ENCODE measurements at places on chromosomes 4 and X.

DNA sequence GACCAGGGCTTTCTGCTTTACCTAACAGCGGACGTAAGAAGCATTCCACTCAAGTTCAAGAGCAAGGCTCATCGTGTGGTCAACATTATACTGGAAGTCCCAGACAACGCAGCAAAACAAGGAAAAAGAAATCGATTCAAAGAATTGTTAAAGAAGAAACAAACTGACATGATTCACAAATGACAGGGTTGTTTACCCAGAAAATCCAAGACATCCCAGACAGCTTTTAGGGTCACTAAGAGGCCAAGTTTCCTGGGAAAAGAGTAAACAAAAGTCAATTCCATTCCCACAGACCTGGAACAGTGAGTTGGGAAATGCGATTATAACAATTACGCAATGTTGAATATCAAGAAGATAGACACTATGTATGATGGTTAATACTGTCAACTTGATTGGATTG is 21.5 kb upstream of the HTRA3 start:
- DNase-seq, result no peak

DNA sequence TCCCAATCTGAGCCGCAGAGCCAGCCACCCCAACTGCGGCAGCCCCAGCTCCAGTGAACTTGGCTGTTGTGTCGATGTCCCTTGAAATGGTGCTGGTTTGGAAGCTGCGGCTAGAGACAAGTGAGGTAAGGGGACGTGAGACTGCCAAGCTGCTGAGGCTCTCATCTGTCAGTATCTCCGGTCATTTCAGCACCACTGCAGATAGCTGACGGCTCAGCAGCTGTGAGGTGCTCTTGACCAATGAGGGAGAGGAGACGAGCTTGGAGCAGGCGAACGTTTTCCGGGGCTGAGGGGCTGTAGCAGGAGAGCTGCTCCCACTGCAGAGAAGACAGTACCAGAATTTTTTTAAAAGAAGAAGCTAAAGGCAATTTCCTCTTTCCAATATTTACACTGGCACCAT is 175.5 kb upstream of the CASK start:
- no peak for DNase-seq

GRCh38 chrX:87578978-87579377 is 61.4 kb downstream of the KLHL4 start:
- DNase-seq, result no peak

DNA sequence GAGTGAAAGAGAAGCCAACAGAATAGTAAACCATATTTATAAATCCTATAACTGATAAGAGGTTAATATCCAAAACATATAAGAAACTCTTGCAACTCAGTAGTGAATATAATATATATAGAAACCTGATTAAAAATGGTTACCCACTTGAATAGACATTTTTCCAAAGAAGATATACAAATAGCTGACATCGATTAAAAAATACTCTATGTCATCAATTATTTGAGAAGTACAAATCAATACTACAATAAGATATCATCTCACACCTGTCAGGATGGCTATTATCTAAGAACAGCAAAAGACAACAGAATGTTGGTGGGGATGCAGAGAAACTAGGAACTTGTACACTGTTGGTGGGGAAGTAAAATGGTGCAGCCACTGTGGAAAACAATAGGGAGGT is 254.4 kb downstream of the PPARGC1A start:
- DNase-seq, result no peak

- no peak for DNase-seq
Observed at GRCh38 chr4:109721033-109721432, 8.8 kb downstream of the PLA2G12A start.

- no peak for DNase-seq
Observed at GRCh38 chr4:124019749-124020549, 623.4 kb downstream of the SPRY1 start.

DNA sequence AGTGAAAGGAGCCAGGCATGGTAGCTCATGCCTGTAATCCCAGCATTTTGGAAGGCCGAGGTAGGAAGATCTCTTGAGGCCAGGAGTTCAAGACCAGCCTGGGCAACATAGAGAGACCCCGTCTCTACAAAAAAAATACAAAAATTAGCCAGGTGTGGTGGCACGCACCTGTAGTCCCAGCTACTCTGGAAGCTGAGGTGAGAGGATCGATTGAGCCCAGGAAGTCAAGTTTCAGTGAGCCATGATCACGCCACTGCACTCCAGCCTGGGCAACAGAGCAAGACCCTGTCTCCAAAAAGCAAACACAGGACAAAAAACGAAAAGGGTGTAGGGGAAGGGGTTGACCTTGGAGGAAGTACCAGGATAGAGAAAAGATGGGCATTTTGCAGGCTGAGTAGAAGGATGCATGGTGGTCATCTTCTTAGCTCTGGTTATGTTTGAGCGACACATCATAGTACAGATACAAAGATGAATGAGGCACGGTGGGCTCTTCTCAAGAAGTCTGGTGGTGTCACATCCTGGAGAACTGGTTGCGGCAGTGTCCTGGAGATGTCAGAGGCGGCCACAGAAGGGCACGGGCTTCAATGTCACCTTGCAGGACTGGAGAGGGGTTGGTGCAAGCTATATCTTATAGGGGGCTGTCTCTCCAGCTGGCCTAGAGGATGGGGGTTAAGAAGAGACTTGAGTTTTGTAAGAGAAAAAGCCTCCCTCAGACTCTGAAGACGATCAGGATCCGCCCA is 32.0 kb downstream of the SLC25A5 start:
- DNase-seq, result no peak

- DNase-seq, result no peak
Observed at GRCh38 chr4:26729027-26729426, 131.6 kb upstream of the STIM2 start.

GRCh38 chr4:75939890-75940691 is 722 bp downstream of the NAAA start:
- DNase-seq, result peak; percentile 26

DNA sequence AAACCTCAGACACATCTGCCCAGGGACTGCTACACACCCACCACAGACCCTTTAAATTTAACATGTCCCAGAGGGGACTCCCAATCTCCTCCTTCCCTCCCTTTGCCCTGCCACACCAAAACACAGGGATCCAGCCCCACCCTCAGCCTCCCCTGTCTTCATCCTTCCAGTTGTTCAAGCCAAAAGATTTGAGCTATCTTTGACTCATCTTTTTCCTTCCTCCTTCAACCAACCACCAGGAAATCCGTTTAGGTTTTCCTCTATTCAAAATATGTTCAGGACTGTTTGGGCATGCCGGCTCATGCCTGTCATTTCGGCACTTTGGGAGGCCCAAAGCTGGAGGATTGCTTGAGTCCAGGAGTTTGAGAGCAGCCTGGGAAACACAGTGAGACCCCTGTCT is 6.9 kb upstream of the STK32B start:
- no peak for DNase-seq

DNA sequence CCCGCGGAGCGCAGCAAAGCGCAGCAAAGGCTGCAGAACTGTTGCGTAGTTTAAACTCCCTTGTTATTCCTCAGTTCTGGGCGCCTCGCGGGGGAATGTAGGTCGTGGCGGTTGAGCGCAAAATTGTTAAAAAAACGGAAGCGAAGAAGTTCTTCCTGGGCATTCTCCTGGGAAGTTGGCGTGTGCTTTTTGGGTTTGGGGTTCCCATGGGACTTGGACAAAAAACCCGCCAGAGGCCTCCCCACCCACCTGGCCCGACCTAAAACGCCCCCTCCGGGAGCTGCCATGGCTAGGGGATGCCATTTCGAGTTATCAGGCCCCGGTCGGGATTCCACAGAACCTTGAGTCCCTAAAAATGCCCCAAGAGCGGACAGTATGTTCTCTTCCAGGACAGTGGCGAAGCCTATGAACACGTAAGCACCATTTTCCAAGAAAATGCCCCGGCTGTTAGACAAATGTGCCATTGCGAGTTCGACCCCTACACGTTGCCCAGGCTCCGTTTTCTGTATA is 8.9 kb downstream of the ZIC3 start:
- DNase-seq, result no peak

DNA sequence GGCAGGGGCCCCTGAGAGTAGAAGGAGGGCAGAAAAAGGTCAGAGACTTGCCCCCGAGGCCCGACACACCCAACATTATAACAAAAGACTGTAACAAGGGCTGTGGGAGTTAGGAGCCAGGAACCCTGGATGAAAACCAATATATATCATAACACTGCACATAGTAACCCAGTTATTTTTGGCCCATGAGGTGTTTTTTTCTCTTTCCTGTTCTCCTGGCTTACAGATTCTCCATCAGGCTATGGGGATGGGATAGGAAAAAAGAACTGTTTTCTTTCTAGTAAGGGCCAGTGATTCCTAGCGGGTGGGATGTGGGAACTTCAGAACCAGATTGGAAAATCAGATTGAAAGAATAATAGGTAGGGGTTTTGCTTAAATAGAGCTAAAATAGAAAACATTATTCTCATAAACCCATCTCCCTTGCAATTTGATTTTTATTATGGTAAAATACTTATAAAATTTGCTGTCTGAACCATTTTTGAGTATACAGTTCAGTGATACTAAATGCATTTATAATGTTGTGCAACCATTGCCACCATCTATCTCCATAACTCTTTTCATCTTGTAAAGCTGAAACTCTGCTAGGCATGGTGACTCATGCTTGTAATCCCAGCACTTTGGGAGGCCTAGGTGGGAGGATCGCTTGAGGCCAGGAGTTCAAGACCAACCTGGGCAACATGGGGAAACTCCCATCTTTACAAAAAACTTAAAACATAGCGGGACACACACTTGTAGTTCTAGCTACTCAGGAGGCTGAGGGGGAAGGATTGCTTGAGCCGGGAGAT is 33.5 kb downstream of the SNX25 start:
- DNase-seq, result no peak

GRCh38 chr4:25029479-25030276 is 1.1 kb downstream of the LGI2 start:
- DNase-seq, result no peak

DNA sequence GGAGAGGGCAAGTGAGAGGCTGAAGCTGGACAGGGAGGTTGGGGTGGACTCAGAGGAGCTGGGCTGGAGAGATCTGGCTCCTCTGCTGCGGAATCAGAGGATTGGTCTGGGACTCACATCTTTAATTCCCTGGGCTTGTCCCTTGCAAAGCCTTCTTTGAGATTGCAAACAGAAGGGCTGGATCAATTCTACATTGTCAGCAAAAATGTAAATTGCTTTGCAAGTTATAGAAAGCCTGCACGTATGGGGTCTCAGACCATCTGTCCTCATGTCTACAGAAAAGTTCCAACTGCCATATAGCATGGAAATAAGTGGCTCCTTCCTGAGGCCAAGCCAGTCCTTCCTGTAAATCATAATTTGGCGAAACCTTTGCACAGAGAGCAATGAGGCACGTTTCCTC is 449.6 kb downstream of the UBE2NL start:
- no peak for DNase-seq

DNA sequence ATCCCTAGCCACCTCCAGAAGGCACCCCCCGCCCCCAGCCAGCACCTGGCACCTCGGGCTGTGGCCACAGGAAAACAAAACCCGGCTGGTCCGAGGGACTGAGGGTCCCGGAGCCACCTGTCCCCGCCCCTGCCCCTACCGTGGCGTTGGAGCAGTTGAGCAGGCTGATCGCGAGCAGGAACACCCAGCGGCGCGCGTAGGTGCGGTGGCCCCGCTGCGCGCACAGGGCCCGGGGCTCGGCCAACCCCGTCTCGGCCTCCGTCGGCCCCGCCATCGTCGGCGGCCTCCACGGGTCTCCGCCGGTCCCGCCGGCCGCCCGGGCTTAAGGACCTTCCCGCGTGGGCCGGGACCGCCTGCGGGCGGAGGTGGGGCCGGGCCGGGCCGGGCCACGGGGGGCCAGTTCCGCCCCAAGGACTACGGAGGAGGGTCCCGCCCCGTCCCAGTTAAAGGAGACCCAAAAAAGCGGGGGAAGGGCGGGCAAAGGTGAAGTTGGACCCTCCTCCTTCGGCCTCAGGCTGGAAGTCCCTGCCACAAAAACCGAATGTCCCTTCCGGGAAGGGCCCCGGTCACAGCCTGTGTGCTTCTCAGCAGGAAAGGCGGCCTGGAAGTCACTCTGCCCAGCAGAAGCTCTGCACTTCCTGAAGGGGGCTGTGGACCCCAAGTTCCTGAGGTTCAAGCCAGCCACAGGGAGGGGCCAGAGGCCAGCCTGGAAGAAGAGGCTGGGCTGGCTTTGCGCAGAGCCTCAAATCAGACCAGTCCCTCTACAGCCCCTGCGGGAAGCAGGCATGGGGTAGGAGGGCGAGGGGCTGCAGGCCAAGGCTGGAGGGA is at the start of gene SLC49A3:
TSS of gene SLC49A3 (minus strand) at position 298 of the 828 bp plus-strand sequence. CDS start at position 274, 24 bp downstream.
- no peak for DNase-seq

DNA sequence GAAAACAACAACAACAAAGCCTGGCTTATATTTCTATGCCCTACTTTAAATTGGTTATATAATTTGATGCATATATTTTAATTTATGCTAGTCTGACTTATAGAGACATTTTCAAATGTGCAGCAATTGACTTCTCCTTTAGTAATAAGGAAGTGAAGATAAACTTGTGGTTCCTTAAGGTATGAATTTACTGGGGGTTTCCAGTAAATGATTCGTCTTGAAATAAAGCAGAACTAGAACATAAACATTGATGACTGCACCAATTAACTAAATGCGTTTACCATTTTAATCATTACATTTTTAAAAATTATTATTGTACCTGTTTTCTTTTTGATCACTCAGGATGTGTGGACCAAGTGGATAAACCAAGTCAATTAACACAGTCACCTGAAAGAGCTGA is 99.6 kb upstream of the CCSER1 start:
- no peak for DNase-seq

GRCh38 chr4:26748811-26749210 is 111.8 kb upstream of the STIM2 start:
- DNase-seq, result no peak

GRCh38 chr4:77209936-77210335 is 52.9 kb downstream of the CCNG2 start:
- no peak for DNase-seq

- no peak for DNase-seq
Observed at GRCh38 chr4:126012691-126013290, 698.0 kb downstream of the FAT4 start.

DNA sequence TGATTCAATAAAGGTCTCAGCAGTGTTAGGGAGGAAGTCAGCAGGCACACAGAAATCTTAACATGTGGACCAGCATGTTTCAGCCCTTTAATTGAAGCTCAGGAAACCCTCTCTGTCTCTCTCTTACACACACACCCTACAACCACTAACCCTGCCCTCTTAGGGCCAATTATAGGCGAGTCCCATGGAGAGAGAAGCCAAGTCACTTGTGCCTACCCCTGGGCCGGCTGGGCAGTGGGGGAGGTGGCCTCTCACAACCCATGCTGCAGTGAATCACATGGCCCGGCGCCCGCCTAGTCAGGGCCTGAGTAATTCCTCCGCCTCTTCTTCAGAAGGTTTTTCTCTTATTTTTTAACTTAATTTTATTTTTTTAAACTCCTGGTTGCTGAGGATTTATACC is 3.7 kb downstream of the FGD1 start:
- no peak for DNase-seq
